Esophagus mucosa (tissue), 1 donor: ENCODE measurements at places on chromosomes 7 and 10. TPM values are rescaled to one million over a fixed set of nuclear protein-coding genes. Genes with fewer than 3 reads are reported as not detected.

DNA sequence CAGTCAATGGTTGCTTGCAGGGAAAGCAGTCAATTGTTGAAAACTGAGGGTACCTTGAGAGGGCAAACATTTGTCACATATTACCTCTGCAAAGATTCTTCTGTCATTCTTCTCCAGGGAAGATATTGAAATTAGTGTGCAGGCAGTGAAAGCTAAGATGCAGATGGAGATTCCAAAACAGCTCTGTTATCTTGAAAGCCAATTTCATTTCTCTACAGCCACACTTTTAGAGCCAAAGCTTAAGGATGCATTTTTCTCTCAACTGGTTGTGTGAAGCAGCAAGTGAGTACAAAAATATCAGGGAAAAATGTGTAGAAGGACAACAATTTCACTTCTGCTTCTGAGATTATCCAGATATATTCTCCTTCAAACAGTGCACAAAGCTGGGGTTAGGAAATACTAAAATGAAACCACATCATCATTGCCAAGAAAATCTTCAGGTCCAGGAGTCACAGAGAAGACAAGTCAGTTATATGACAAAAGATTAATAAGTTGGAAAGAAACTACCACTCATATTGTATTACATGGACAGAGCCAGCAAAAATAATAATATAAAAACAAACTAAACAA lies 16.3 kb downstream of the SGMS1 start:
- ATAC-seq, result no peak

GRCh38 chr10:132875435-132875834 lies 66.9 kb downstream of the CFAP46 start:
- no peak for ATAC-seq

DNA sequence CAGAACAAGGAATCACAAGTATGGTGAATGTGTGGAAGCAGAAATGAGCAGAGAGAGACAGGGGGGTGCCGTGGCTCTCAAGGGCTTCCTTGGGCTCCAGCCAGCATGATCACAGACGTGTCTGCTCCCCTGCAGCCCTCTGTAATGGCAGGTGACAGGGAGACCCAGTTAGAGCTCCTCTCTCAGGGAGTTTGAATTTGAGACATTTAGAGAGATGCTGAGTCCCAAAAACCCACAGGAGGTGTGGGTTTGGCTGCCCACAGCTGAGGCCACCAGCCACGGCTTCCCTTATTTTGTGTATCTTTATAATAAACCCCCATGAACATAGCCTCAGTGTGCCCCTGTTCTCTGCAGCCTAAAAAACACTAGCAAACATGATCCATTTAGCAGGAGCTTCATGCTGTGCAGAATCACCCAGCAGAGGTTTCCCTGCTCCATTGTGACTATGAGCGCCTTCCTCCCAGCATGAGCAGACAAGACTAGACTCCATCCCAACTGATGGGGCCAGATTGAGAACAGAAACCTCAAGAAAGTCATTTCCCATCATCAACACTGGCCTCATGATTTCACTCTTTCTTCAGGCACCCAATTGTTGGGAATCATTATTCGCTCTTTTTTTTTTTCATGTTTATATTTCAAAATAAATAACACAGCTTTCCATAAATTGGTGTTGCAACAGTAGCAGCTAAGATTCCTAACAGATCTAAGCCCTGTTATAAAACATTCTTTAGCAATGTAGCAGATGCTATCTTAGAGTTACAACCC lies 13.4 kb downstream of the NOD1 start:
- ATAC-seq, result no peak

GRCh38 chr10:66041771-66042170 lies 884.1 kb upstream of the LRRTM3 start:
- ATAC-seq, result no peak

DNA sequence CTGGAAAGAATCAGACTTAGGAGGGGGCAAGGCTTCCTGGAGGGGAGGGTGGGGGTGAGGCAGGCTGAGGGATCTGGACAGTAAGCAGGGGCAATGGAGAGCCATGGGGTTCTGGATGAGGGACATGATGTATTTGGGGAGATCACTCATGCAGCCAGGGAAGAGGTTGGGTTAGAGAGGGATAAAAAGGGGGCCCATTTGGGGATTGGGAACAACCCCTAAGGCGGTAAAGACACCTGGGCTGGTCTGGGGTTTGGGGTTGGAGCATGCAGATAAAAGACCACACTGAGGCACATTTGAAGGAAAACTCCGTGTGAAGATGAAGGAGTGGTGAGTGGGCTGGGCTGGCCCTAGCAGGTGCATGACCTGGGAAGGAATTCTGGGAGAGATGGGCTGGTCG lies 30.8 kb downstream of the HIF1AN start:
- no peak for ATAC-seq

- no peak for ATAC-seq
Measured at GRCh38 chr10:79220307-79220706, 127.0 kb upstream of the PPIF start.

DNA sequence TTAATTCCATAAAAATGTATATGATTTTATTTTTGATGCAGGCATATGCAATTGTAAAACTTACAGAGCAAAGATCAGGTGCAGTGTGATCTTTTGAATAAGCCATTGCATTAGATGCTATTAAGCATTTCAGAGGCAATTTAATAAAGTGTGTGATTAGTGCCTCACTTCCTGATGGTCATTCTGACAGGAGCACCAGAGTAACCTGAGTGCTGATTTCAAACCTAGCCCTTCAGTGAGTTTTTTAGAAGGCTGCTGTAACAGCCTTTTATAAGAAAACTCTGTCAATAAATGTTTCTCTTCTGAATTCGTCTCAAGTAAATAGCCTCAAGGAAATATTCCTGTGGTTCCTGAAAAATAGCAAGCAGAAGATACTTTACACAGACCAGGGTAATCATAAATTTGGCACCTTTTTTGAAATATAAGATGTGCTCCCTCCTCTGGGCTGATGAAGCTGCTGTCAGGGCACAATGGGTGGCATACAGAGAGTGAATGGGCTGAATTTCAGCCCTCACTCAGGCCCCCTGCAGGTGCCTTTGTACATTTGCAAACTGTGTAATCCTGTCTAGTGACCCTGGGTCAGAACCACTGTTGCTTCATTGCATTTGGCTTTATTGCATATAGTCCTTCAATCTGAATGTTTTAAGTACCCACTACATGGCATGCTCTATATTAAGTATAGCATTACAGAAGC lies 193.7 kb upstream of the CSTF2T start:
- no peak for ATAC-seq

DNA sequence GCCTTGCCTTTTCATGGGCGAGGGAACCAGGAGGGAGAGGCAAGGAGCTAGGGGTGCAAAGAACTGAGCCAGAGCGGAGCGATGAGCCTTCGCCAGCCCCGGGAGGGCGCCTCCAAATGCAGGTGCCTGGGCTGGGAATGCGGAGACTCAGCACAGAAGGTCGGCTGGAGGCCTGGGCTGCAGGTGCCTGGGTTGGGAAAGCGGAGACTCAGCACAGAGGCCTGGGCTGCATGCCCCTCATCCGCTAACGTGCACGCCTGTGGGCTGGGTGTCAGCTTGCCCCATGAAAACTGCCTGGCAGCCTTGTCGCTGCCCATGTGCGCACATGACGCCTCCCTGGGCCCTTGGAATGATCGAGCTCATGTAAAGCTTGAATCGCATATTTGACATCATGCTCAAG lies 51.8 kb downstream of the POM121L12 start:
- ATAC-seq, result no peak

- ATAC-seq, result no peak
Measured at GRCh38 chr10:44557596-44558191, 172.8 kb upstream of the CXCL12 start.

GRCh38 chr7:22435720-22436119 lies 64.3 kb downstream of the STEAP1B start:
- no peak for ATAC-seq

GRCh38 chr7:87375662-87376435 lies 30.4 kb downstream of the CROT start:
- ATAC-seq, result no peak

- ATAC-seq, result no peak
Measured at GRCh38 chr7:11232462-11232861, 258.8 kb downstream of the PHF14 start.

DNA sequence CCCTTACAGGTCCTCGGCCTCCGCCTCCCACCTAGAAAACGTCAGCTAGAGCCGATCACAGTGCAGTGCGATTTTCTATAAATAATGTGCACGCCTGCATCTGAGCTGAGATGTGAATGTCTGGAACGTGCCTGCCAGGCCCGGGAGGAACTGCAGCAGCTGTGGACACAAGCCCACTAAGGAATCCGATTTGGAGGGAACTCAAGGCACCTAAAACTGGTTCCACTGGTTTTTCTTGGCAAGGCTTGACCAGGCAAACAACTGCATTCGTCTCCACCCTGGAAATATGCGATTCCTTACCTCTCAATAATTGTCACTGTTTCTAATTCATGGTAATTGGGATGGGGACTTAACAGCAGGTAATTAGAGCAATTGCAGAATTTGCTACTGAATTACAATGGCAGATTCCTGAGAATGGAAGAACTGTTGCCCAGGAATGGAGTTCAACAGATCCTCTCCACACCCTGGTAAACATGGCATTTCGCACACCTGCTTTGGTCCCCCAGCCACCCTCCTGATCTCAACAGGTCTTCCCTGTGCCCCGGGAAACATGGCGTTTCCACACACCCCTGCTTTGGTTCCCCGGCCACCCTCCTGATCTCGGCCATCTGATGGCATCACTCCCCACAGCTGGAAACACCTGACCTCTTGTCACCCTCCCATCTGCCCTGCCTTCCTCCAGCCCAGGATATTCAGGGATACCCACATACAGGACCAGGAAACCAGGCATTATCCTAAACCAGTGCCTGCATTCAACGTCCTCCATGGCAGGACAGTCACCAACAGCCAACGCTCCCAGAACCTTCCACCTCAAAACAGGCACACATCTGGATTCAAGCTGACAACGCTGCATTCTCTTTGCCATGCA lies 76.0 kb downstream of the DIP2C start:
- ATAC-seq, result peak; percentile 66

DNA sequence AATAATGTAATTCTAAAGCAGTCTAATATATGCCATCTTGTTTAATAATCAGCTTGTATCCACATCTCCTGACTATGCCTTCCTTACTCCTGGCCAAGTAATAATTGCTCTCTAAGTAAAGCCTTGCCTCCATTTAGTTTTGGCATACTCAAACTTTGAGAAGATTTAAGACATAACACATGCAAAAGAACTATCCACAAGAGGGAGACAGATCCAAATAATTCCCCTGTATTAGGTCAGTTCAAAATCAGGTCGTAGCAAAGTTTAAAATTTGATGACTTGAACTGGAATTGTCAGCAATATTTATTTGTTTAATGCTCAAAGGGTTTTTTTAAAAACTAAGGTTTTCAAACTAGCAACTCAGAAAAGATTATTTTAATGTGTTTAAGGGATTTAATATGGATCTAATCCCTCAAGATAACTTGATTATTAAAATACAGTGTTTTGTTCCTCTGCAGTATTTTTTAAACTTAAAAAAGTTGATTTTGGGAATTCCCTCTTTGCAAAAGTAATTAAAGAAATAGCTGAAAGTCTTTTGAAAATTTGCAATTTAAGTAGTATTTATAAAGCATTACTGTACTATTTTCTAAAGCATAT lies 95.3 kb downstream of the HDAC9 start:
- no peak for ATAC-seq

DNA sequence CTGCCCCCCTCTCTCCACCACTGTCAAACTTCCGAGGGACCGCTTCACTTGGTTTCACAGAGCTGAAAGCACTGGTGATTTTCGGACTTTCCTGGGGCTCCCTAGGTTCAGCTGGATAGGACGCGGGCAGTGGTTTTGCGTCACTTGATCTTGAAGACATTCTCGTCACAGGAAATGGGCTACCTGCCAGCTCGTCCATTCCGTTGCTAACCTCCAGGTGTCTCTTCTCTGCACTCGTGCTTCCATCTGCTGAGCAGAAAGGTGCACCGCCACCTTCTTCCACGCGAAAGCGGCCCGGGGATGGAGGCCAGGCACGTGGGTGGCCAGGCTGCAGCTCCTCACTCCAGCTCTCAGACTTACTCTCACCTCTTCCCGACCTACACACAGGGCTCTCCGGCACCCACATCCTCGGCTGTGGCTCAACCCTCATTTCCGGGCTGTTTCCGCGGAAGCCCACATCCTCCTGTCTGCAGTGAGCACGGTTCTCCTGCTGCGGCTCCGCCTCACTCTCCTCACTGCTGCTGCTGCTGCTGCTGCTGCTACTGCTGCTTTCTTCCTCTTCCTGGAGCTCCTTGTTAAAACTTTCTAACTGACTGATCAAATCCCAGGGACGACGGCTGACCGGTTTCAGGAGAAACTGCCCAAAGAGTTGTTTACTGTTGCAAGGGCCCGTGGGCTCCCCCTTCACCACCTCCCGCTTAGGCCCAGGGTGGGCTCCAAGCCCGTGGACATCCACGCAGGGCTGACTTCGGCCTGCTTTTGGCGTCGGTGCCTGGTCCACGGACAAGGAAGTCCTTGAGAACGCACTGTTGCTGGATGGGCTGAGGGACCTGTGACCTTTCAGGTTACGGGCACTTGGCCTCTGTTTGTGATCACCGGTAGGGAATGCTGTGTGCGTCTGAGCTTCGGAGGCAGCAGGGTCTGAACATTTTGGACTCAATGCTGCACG lies 32.1 kb downstream of the JCAD start:
- peak; percentile 67 for ATAC-seq

DNA sequence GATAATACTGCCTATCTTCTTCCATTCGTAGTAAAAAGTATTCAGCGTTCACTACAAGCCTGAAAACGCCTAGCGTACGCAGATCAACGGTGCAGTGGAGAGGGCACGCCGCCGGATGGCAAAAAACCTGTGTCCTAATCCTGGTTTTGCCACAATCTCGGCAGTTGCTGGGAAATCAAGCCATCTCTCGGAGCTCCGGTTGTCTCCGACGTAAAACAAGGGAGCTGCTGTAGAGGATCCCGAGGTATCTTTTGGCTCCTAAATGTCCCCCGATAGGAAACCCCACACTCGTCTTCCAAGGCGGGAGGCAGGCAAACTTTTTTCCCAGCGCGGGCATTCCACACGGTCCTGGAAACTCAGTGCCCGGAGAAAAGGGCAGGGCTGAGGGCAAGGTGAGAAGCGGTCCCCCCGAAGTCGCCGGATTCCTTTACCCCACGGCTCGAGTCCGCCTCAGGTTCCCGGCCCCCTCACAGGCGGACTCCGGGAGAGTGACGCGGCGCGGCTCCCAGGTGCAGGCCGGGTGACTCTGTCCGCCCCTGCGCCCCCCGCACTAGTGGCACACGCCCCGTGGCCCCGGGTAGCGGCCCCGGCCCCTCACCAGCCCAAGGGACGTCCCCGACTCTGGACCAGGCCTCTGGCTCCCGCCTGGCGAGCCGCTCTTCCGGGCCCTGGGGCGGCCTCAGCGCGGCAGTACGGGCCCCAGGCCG lies 649 bp downstream of the IDE start:
- peak; percentile 33 for ATAC-seq

The THSD7A gene
- 1.00 TPM for total RNA-seq

The PNLIP gene
- not detected for total RNA-seq

The GNAT3 gene
- not detected for total RNA-seq

The PILRB gene
- total RNA-seq, result 15.0 TPM

The ENKUR gene
- not detected for total RNA-seq

The CFAP46 gene
- 0.64 TPM for total RNA-seq

The SLC4A2 gene
- 35.9 TPM for total RNA-seq

The ANKRD30A gene
- not detected for total RNA-seq

The HTR5A gene
- not detected for total RNA-seq

The HIP1 gene
- total RNA-seq, result 5.4 TPM

The FUOM gene
- total RNA-seq, result 10.2 TPM

The HOXA1 gene
- total RNA-seq, result 3.2 TPM
